NCI-H1092 treated with DMSO at 0.1 percent for 48 hours (cell line): ENCODE measurements at places on chromosomes 3 and 15.

DNA sequence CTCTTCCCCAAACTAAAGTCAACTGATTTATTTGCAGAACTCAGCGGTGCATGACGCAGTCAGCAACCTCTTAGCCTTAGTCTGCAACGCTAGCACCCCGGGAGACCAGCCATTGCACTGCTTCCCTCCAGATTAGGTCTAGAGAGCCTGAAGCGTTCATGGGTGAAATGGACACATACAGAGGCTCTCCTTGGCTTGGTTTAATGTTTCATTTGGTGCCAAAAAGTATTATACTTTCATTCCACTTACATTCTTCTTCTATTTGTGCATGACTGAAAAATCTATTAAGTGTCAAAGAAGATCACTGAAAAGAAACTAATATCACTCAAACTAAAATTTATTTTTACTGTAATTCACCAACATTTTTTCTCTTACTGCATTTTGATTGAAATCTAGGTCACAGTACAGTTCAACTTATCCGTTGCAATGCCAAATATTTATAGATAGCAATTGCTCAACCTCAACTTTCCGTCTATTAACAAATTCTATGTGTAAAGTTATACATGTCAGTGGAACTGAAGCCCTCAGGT lies 116.2 kb downstream of the ROBO1 start:
- peak; percentile 79 for DNase-seq

DNA sequence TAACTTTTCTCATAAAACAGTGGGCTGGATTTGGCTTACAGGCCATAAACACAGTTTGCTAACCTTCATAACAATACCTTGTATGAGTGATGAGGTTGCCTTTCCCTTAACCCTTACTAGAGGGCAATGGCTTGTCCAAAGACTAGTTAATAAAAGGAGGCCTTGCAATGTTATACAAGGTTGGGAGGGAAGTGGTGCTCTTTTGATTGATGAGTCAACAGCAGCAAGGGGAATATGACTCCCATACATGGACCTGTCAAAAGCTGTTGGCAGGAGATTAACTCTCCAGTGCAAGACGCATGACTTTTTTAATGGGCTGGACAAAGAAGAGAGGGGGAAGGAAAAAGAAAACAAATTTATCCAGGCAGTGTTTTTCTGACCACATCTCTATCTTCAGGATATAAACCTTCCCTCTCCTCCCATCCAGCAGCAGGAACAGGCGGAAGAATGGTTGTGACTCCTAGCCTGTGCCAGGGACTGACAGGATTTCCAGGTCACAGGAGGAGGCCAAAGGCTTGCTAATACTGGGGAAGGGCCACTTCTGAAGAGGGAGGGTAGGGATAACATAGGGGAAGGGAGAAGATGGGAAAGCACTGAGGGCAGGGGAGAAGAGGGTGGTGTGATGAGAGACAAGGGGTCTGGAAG lies 35.2 kb upstream of the ARL14 start:
- DNase-seq, result no peak

DNA sequence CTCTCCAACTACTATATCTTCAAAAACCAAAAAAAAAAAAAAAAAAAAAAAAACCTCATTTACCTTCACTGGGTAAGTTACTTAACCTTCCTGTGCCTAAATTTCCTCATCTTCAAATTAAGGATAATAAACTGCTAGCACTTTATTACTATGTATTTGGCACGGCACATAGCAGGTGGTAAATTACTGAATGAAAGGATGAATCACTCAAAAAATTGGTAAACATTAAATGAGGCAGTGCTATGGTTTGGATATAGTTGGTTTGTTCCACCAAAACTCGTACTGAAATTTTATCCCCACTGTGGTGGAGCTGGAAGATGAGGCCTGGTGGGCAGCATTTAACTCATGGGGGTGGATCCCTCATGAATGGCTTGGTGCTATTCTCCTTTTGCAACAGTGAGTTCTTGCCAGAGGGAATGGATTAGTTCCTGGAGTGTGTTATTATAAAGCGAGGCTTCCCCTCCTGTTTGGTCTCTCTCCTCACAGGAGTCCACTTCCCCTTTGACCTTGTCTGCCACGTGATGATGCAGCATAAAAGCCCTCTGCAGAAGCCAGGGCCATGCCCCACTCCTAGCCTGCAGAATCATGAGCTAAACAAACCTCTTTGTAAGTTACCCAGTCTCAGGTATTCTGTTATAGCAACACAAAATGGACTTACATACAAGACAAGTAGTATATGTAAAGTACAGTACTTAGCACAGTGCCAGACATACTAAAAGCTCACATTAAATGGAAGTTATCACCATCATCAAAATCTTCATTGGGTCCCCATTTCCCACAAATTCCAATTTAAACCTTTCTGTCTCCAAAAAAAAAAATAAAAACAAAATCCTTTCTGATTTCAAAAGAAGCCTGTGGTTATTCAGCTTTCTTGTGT lies 20.6 kb downstream of the DCUN1D1 start:
- DNase-seq, result no peak

DNA sequence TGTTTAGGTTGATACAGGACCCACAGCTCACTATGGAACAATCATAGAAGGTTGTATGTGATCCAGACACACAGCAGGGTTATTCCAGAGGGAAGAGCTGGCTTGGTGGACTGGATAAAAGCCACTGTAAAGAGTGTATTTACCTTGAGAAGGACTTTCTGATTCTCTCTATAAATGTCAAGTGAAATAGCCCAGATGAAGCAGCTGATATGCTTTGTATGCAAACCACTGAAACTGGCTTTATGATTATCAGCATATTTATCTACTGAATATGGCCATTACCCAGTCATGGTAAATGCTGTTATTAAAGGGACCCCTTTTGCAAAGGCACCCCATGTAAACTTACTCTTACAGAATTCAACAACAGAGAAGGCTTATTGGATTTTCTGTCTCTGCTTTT lies 28.1 kb downstream of the C3orf80 start:
- no peak for DNase-seq

DNA sequence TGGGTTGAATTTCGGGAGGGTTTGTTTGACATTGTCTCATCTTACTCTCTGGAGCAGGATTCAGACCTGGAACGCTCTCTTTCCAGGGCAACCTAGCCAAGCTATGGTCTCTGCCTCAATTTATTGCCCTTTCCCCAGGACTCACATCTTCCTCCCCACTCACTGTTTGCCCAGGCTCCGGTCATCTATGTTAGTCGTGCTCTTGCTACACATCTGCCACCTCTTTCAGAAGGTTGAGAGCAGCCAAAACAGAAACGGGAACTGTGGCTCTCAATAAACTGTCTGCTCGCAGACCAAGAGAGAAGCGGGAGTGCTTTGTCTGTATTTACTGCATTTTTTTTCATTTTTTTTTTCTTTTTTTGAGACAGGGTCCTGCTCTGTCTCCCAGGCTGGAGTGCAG lies 81.6 kb downstream of the ST6GAL1 start:
- DNase-seq, result peak; percentile 52

- DNase-seq, result no peak
These were observed 180.7 kb downstream of the TLE3 start for GRCh38 chr15:69917056-69917455.

DNA sequence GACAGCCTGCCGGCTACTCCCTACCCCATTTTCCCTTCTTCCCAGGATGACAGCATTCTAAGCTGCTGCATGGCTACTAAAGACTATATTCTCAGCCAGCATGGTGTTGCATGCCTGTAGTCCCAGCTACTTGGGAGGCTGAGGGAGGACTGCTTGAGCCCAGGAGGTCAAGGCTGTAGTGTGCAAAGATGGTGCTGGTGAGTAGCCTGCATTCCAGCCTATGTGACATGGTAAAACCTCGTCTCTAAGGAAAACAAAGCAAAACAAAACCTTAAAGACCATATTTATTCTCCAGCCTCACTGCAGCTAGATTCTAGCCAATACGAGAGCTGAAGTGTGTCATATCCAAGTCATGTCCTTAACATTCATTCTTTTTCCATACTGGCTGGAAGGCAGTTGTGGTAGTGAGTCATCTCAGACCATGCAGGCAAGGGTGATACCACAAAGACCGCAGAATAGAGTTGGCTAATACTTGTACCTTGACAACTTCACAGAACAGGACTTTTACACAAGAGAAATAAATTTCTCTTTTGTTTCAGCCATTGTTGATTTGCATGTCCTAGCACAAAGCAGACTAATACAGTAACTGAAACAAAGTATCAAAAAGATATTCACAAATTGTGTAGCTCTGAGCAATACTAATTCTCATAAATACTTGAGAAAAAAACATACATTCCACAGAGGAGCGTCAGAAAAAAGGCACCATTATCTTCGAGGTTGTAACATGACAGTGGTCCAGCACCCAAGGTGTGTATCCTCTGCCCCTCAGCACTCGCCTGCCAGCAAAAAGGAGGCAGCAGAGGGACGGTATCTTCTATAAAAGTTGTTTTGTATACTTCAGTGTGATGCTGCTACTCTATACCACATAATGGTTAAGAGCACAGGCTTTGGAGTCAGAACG lies 14.8 kb downstream of the PBRM1 start:
- DNase-seq, result no peak

DNA sequence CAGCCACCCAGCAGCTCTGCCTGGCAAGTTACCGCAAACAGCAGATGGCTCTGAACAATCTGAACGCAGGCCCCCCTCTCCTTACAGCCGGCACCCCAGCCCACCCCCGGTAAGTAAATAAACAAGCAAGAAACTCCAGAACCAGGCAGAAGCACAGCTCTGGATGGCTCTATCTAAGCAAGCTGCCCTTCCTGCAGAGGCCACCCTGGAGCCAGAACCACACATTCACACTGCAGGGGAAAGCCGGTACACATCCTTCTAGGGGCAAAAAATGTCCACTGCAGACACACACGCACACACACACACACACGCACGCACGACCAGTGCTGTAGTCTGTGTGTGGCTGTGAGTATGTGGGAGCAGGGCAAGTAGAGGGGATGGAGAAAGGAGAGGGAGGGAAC lies 63.9 kb downstream of the ADCY5 start:
- no peak for DNase-seq

GRCh38 chr15:68818769-68819494 lies 1.8 kb downstream of the ANP32A start:
- peak; percentile 13 for DNase-seq

GRCh38 chr3:17336291-17336690 lies 406.1 kb downstream of the TBC1D5 start:
- no peak for DNase-seq

DNA sequence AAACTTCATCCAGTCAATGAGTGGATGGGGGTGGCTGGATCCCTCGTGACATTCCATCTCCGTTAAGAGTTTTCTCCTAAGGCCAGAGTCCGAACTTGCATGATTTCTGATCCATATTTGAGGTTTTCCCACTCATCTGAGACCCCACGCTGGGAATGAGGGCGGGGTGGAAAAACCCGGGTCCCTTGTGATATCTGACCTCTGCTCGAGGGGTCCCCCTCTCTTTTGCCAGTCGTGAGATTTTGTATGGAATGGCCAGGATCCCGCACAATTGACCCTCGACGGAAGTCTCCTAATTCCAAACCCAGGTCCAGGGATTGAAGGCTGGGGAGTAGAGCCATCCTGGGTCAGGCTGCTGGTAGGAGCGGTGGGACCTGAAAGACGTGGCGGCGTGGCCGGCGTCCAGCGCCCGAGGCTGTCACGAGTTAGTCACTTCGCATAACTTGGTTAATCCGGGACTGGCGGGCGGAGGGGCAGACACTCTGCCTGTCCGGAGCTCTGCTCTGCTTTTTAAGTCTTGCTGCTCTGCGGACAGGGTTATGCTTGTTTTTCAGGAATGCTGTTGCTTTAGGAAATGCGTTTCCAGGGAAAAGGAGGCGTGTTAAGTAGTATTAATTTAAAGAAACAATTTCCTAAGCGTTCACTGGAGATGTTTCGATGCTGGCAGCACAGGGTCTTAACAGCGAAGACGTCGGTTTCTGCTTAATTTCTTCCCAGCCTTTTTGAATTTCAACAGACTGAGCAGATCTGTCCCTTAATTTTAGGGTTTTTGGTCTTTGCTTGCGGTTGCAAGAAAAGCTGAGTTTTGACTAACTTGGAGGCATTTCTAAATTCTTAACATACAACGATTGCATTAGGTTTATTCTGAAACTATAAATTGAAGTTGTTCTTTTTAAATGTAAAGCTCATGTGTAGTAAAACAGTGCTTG lies 69.7 kb upstream of the LRRFIP2 start:
- no peak for DNase-seq
